Activated CD4-positive, alpha-beta T cell treated with anti-CD3 and anti-CD28 coated beads for 24 hours (primary cell): ENCODE measurements at places on chromosomes 16 and 17.

DNA sequence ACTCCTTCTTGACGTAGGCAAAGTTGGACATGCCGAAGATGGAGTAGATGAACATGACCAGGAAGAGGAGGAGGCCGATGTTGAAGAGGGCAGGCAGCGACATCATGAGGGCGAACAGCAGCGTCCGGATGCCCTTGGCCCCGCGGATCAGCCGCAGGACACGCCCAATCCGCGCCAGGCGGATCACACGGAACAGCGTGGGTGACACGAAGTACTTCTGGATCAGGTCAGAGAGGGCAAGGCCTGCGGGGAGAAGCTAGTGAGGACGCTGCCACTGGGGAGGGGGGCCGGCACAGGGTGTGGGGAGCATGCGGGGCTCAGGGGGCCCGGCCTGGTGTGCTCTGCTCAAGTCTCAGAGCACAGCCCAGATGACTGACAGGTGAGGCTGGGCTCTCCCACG, 9.6 kb upstream of the CD79B start:
- DNase-seq, result no peak

GRCh38 chr16:55478827-55479429, at the start of gene MMP2:
Gene MMP2, plus strand, starts transcription at chr16:55479198. Its CDS starts 282 bp downstream, at chr16:55479480.
- DNase-seq, result no peak

DNA sequence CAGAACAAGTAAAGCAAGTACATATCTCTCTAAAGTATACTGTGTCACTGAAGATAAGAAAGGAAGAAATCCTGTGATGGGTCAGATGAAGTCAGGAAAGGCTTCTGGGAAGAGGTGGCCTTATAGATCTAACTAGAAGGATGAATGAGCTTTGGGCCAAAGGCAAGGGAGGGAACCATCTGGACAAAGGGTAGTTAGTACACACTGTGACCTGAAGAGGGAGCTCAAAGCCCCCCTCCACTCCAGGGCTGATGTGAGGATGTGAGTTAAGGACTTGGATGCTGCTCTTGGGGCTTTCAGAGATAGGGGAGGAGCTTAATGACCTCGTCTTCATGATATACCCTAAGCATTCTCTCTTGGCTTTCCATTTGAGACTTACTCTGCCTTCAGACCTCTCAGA, 185.3 kb upstream of the CACNG3 start:
- peak; percentile 2 for DNase-seq

- DNase-seq, result no peak
Observed at GRCh38 chr17:73155410-73156165, 9.2 kb upstream of the SSTR2 start.

- DNase-seq, result no peak
Observed at GRCh38 chr17:14245002-14245401, 8.3 kb upstream of the CDRT15 start.

- DNase-seq, result no peak
Observed at GRCh38 chr17:83077411-83077810, 2.0 kb upstream of the METRNL start.

- no peak for DNase-seq
Observed at GRCh38 chr16:57846078-57846697, 43.9 kb upstream of the KIFC3 start.

GRCh38 chr17:32976131-32976530, 15.5 kb upstream of the SPACA3 start:
- no peak for DNase-seq

DNA sequence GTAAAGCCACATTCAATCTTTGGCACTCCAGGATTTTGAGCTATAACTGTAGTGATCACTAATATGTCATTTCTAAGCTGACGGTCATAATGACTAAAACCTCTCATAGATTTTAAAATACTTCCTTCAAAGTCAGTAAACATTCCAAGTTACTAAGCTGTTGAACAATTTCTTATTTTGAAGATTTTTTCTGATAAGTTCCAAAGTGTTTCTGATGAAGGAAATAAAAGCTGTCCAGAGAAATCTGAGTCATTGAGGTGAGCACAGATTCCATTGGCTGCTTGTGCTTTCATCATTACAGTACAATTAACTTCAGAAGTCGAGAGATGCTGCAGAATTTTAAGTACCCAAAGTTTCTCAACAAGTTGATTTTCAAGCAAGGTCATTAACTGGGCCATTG, 23.9 kb downstream of the NLRC5 start:
- DNase-seq, result no peak

- peak; percentile 84 for DNase-seq
Observed at GRCh38 chr16:67968400-67969253, at the start of gene SLC12A4. Gene SLC12A4, minus strand, starts transcription at chr16:67968637. Its CDS starts 84 bp downstream, at chr16:67968553.

DNA sequence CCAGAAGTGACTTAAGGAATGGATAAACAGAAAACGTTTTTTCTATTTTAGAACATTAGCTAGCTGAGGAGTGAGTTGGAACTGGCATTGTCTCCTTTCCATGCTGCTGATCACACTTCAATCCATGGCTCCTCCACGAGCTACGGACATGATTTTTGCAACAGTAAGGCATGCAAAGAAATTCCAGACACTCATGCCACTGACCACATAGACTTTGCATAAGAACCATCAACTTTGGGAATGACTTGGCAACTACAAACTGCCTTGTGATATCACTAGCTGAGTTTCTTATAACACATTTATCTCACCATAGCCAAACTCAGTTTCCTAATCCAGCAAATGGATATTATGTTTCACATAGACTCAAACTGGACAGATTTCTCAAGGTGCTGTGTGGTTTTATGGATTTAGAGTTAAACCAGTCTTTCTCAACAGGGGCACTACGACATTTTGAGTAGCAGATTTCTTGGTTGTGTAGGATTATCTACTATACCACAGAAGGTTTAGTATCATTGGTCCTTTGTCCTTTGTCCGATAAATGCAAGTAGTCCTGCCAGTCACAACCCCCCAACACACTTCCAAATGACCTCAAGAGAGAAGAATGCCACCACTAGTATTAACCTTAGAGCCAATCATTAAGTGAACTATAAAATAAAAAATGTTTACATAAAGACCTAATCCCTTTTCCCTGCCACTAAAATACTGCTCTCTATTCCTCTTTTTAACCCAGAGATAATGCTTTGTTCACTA, 48.3 kb upstream of the C17orf78 start:
- DNase-seq, result no peak

GRCh38 chr16:966035-966434, 4.7 kb downstream of the LMF1 start:
- DNase-seq, result no peak

DNA sequence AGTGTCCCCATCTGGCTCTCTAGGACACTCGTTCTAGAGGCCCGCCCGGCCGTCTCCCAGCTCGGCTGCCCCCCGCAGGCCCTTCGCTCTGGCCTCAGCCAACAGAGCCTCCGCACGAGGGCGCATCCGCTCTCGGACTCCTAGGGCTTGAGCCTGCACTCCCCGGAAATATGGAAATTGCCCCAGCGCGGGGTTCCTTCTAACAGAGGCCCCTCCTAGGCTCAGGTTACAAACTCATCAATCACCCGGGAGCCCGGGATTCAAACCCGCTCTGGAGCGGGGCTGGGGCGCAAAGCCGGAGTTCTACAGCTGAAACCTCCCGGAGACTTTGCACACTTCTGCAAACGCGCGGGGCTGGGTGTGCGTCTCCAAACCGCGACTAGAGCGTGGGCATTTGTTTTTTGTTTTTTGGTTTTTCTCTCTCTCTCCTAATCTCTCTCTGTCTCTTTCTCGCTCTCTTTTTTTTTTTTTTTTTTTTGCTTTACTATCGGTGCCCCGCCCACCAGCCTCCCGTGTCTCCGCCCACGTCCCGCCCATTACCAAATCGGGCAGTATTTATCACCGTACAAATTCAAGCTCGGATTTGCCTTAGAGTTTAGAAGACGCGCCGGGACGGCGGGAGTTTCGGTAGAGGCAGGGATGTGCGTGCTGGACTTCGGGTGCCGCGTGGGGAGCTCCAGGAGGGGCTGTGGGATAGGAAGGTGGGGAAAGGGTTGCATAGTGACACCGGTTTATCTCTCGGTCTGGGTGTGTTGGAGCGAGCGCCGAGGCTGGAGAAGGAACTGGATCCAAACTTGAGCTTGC, 2.4 kb upstream of the FOXL1 start:
- DNase-seq, result no peak

GRCh38 chr16:55703003-55704001, 47.5 kb downstream of the SLC6A2 start:
- no peak for DNase-seq

- DNase-seq, result no peak
Observed at GRCh38 chr16:66262253-66263167, 104.0 kb upstream of the CDH5 start.

DNA sequence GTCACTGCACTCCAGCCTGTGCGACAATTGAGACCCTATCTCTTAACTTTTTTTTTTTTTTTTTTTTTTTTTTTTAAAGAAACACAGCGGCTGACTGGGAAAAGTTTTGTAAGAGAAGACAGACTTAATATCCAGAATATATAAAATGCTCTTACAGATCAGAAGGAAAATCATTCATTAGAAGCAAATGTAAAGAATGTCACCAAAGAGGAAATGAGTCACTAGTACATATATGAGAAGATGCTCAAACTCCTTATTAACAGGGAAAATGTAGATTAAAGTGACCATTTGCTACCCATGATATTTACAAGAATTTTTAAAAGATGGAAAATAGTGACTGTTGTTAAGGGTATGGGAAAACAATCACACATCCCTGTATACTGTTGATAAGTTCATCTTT, 48.9 kb downstream of the RABEP1 start:
- DNase-seq, result no peak

- no peak for DNase-seq
Observed at GRCh38 chr16:11877374-11877773, 26.0 kb upstream of the RSL1D1 start.

- no peak for DNase-seq
Observed at GRCh38 chr16:67539691-67540635, 11.3 kb downstream of the RIPOR1 start.

DNA sequence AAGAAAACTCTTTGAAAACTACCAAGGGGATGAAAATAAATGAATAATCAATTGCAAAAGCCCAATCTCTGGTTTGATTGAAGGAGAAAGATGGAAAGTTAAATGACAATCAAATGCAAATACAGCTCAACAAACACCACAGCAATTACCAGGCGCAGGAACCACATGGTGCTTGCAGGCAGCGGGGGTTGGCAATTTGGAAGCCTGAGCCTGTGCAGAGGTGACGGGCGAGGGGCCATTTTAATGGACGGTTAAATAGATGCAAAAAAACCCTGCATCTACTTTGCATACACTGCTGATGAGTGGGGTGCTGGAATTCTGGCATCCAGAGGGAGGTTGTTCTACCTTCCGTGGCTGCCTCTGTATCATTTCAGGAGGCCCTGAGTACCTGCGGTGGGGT, 4.8 kb upstream of the SEZ6 start:
- DNase-seq, result no peak

- no peak for DNase-seq
Observed at GRCh38 chr16:46885960-46886763, 2.0 kb downstream of the GPT2 start.

DNA sequence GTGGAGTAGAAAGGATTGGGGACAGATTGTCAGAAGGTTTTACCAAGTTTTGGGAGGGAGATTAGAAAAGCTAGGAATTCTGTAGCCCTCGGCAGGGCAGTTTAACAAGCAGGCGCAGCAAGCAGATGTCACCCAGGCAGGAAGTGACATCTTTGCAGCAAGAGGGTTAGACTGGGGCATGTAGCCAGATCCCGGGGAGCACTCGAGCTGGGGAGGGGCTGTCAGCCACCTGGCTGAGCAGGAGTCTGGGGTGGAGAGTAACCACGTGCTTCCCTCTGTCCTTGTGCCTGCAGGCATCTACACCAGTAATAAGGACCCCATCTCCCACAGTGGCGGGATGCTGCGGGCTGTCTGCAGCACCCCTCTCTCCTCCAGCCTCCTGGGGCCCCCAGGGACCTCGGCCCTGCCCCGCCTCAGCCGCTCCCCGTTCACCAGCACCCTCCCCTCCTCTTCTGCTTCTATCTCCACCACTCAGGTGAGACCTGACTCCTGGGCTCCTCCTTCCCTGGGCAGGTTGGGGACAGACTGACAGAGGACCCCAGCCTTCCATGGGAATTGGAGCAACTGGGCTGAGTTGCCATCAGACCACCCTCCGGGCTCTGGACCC, 12.2 kb downstream of the MLLT6 start:
- no peak for DNase-seq

- no peak for DNase-seq
Observed at GRCh38 chr17:51407576-51407975, 147.2 kb downstream of the UTP18 start.

- DNase-seq, result no peak
Observed at GRCh38 chr16:19410435-19411171, 7.1 kb upstream of the TMC5 start.

DNA sequence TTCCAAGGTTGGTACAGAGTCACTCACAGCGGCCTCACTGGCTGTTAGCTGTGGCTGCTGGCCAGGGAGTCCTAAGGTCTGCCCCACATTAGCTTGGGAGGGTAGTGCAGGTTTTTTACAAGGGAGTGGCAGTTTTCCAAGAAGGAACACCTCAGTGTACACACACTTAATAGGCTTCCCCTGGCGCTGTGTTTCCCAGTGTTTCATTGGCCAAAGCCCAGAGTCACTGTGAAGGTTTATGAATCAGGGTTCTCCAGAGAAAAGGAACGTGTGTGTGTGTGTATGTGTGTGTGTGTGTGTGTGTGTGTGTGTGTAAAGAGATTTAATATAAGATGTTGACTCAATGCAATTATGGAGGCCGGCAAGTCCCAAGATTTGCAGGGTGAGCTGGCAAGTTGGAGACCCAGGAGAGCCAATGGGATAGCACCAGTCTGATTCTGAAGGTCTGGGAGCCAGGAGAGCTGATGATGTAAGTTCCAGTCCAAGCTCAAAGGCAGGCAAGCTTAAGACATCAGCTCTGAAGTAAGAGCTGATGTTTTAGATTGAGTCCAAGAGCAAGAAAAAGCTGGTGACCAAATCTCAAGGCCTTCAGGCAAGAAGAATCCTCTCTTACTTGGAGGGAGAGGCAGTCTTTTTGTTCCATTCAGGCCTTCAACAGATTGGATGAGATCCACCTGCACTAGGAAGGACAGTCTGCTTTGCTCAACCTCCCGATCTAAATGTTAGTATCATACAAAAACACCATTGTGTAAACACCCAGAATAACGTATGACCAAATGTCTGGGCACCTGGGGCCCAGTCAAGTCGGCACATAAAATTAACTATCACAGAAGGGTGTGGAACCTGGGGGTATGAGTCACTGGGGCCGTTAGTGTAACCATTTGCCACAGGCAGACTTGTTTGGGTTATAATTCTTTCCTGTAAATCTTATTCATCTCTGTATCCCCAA, 206.8 kb downstream of the PRKCA start:
- DNase-seq, result no peak

DNA sequence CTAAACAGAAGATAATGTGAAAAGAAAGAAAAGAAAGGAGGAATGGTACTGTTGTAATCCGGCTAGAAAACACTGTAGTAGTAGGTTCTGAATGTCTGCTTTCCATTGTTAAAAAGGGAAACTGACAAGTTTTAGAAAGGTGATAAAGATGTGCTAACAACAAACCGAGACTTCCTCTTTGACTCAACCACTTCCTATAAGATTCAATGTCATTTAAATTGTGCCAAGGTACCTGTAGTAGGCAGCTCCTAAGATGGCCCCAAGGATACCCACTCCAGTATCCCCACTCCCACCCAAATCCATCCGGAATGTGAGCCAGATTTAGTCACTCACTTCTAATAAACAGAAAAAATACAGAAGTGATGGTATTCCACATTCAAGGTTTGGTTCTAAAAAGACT, 31.2 kb downstream of the XYLT1 start:
- no peak for DNase-seq
